ENCODE measurements at places on chromosomes 16 and 17. TPM values are rescaled to one million over a fixed set of nuclear protein-coding genes. Genes with fewer than 3 reads are reported as not detected.

Gene MPV17L
- 0.39 TPM for total RNA-seq

Gene PROCA1
- 0.66 TPM for total RNA-seq

Gene NME2
- 433 TPM for total RNA-seq

Gene MYO18A
- 20.0 TPM for total RNA-seq

Gene CCL7
- total RNA-seq: 0.11 TPM

Gene MT4
- total RNA-seq: not detected

Gene DCTPP1
- 38.2 TPM for total RNA-seq

Gene ESRP2
- total RNA-seq: 0.25 TPM
